ENCODE measurements at places on chromosomes 12 and 14.
A peak's percentile ranks its signal among the peaks of the same experiment; 100 is the strongest.

- DNase-seq = no peak
These were observed 313.1 kb downstream of the SLC6A15 start for GRCh38 chr12:84599539-84599938.

GRCh38 chr12:94167756-94168416 is 19.5 kb downstream of the PLXNC1 start:
- DNase-seq = no peak

- DNase-seq = no peak
These were observed 152.6 kb downstream of the PRKCH start for GRCh38 chr14:61474015-61474414.

DNA sequence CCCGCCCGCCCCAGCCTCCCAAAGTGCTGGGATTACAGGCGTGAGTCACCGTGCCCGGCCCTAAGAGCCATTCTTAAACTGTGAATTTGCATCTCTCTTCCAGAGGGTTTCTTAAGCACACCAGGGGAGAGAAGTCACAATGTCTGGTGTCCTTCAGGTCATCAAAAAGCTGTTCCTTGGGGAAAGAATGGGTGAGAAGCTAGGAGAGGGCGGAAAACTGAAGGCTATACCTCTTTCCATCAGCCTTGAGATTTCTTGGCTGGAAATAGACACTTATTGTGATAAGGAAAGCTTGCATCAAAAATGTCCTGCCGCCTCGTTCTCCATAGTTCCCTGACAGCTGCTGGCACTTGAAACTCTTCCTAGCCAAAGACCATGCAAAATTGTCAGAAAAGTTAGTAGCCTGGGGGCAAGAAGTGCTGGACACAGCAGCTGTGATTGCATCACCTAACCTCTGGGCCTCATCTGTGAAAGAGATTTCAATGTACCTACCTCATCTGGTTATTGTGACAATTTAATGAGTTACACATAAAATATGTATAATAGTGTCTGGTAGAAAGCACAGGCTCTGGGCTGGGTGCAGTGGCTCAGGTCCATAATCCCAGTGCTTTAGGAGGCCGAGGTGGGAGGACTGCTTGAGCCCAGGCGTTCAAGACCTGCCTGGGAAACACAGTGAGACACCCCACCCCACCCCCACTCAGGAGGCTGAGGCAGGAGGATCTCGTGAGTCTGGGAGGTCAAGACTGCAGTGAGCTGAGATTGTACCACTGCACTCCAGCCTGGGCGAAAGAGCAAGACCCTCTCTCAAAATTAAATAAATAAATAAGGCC is 9.7 kb upstream of the UBC start:
- no peak for DNase-seq

GRCh38 chr12:11958221-11959091 is 112.3 kb upstream of the BCL2L14 start:
- DNase-seq = peak; percentile 30

DNA sequence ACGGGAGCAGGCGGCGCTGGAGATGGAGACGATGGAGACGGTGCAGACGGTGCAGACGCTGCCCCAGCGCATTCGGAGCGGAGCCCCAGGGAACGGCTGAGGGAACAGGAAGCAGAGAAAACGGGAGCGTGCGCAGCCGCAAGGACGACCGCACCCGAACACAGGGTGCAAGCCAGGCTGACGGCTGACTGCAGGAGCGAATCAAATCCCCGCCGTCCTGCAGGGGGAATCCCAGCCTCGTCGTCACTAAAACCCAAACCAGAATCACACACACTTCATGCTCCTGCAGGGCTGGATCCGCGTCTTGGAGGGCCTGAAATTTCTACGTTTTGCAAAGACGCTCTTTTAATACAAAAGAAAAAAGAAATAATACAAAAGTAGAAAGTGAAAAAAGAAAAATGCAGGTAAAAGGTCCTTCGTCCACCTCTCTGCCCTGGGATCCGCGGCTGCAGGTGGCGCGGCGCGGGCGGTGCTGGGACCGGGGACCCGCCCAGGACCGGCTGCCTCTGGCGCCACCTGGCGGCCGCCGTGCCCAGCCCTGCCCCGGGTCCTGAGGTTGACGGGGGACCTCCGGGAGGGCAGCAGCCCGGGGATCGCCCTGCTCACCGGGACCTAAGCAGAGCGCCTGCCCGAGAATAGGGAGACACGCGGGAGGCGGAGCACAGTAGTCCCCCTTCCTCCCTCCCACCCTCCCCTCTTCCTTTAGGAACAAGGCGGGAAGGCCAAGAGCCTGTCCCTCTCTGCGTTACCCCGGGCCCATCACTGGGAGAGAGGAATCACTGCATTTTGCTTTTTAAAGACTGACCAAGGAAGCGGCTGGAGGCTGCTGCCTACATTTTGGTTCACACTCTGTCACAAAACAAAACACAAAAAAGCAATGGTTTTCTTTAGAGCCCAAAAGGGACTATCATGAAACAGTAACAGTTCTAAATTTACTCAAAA is 20.1 kb downstream of the STX2 start:
- DNase-seq = peak; percentile 71

DNA sequence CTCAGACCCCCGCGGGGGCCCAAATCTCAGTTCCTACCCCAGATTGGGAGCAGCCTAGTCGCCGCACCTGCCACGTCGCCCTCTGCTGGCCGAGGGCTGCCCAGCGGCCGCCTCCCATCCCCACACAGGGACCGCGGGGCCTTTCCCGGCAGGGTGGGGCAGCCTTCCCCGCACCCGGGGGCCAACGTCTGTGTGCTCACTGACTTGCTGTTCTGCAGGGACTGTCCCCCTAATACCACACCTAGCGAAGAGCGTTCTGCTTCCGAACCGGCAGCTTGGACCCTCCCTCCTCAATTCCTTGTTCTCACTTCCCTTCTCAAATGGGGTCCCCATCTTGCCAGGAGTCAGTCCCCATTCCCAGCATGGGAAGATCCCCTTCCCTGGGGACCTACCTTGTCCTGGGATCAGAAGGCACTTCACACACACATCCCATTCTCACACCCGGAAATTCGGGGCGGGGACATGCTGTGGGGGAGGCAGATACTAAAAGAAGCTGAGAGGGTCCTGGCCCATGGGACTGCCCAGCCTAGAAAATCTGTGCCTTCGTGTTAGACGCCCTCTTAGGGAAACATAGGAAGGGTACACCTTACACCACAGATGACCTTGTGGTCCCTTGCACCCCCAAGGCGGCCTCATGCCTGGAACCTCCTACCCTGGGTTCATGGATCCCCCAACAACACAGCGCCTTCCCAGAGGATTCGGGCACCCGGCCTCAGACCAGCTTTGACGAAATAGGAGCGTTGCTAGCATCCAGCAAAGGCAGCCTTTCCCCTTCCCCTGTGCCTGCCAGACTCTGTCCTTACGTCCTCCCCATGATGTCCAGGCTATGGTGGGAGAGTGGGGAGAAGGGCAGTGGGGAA is 16.4 kb downstream of the ACVRL1 start:
- DNase-seq = peak; percentile 31

DNA sequence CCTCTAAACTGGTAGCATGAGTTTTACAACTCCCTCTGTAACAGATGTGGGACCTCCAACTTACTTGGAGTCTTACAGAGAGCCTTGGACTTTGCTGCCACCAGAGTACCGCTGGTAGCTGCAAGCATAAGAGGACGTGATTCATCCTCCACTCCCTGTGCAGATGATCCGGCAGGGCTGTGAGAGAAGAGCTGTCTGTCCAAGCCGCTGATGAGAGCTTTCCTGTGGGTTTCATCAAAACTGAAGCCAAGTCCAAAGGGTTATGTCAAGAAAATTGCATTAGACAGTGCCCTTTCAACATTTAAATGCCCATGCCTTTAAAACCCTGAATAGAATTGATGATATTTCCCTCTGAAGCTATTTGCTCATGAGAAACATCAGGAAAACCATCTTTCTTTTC is 85.8 kb downstream of the LLPH start:
- DNase-seq = no peak

Measured in activated T-helper 1 cell treated with anti-CD3 and anti-CD28 coated beads, Interleukin-2, amount 50 U/mL, for 16 hours (primary cell).